Renal pelvis (tissue), 12 donors: ENCODE measurements at places on chromosomes 3 and 15. TPM values are rescaled to one million over a fixed set of nuclear protein-coding genes. Genes with fewer than 3 reads are reported as not detected.

DNA sequence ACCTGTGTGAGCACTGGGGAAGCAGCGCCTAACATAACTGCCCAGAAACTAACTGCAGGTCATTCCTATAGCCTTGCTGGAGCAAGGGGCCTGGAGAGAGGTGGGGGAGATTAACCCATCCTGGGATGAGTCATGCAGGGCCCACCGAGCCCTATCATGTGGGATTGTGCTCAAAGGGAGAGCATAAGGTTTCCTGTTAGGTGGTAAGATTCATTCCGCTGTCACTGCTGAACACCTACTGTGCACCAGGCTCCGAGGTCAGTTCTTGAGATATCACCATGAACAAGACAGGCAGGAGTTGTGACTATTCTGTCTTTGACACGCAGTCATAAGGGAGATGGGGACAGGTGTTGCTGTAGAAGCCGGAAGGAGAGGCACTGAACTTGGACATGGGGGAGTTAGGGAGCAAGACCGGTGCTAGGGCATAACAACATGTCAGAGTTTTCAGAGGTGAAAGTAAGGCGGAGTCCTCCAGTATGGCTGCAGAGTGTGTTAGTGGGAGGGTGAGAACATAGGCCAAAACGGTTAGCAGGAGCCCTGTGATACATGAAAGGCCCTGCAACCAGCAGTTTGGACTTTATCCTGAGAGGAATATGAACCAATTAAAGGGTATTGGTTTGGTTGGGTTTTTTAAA, 2.4 kb downstream of the SLC25A38 start:
- DNase-seq: no peak

DNA sequence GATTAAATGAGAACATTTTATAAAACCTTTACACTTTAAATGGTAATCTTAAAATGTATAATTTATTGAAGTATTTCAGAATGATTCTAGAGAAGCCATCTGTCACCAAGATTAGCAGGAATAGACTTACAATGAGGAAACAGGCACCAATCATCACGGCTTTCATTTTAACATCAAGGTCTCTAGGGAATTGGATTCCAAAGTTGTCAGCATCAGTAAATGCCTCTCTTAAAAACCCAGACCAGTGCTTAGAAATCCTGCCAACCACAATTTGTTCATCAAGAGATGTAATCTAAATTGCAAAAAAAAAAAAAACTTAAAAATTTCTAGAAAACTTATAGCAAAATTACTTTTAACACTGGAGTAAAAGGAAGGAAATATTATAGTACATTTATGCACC, 20.3 kb downstream of the PLSCR2 start:
- DNase-seq: no peak

Gene SAMMSON
- polyA plus RNA-seq: 0.19 TPM

GRCh38 chr3:143831208-143831607, 17.1 kb downstream of the SLC9A9 start:
- no peak for DNase-seq

DNA sequence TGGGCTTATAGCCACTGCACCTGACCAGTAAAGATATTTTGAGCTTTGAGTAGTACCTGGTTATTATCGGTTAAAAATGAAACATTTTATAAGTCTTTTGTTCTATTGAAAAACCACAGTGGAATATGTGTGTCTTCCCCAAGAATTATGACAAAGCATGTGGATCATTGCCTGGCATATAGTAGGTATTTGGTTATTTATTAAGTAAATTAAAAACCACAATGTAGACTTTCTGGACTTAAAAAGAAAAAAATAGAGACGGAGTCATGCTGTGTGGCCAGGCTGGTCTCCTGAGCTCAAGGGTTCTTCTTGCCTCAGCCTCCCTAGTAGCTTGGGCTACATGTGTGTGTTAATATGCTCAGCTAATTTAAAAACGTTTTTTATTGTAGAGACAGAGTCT, 43.5 kb downstream of the UBE2E2 start:
- DNase-seq: no peak

- no peak for DNase-seq
Measured at GRCh38 chr15:70048198-70048565, 49.5 kb downstream of the TLE3 start.

DNA sequence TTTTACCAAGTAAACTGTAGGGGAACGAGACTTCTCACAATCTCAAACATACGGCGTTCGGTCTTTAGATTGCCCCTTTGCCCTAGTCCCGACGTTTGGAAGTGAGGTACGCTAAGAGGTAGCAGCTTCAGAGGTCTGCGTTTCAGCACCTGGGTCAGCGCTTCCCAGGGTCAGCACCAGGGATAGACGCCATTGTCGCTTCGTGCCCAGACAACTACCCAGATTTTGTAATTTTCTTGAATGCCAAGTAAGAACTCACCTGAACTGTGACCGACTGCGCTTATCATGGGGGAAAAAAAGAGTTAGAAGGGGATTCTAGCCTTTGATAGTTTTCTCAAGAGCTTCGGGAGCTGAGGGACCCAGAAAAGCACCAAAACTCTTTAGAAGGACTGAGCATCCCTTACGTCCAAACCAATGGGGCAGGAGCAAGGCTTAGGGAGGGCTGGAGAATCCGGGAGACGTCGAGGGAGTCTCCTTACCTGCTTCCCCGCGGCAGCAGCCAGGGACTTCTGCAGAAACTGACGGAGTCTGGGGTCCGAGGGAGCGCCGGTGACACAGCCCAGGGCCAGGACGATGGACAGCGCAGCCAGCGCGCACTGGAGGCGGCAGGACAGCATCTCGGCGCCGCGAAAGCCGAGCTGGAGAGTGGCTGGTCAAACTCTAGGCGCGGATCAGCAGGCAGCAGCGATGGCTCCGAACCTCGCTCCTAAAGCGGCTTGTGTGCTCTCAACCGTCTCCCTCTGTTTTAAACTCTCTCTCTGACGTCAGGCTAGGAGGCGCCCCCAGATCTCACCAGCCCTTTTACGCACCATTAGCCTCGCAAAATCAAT, at the start of gene SST:
Gene SST (minus strand): TSS at position 720 of the 830 bp plus-strand sequence. CDS start 103 bp downstream, at position 617.
- DNase-seq: peak; percentile 81

Gene PLA2G4B
- 16.4 TPM for polyA plus RNA-seq

GRCh38 chr3:197355713-197356112, 57.3 kb upstream of the DLG1 start:
- DNase-seq: no peak

Gene GRIP2
- polyA plus RNA-seq: 2.5 TPM

- DNase-seq: no peak
Measured at GRCh38 chr3:33006571-33007286, 55.3 kb downstream of the CCR4 start.

- DNase-seq: peak; percentile 52
Measured at GRCh38 chr3:124780761-124781475, 50.7 kb downstream of the UMPS start.

- DNase-seq: no peak
Measured at GRCh38 chr3:148990236-148990635, 1.1 kb upstream of the GYG1 start.

GRCh38 chr3:63580151-63580550, 72.3 kb upstream of the SNTN start:
- no peak for DNase-seq

DNA sequence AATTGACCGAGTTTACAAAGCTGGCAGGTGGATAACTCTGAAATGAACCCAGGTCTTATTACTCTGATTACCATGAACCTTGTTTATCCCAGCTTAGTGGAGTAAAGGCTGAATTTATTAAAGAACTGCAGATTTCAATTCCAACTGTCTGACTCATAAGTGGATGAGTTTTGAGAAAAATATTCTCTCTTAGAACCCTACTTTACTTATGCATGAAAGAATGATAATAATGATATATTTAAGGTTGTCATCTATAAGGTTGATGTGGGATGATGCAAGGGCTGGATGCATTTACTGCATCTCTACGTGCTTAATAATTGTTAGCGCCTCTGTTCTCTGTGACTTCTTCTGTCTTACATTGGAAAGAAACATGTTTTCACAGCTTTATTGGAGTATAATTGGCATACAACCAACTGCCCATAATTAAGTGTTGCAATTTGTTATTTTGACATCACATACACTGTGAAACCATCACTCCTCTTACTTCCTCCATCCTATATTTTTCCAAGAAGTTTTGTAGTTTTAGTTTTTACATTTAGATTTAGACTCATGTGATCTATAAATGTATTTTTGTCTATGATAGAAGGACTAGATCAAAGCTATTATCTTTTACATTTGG, 771.2 kb upstream of the ARRDC4 start:
- DNase-seq: no peak

GRCh38 chr15:26806151-26806550, 33.3 kb upstream of the GABRB3 start:
- no peak for DNase-seq

- DNase-seq: no peak
Measured at GRCh38 chr15:43911235-43911781, 84.5 kb downstream of the WDR76 start.

Gene TMEM108
- 2.0 TPM for polyA plus RNA-seq

Gene NMB
- 7.5 TPM for polyA plus RNA-seq

DNA sequence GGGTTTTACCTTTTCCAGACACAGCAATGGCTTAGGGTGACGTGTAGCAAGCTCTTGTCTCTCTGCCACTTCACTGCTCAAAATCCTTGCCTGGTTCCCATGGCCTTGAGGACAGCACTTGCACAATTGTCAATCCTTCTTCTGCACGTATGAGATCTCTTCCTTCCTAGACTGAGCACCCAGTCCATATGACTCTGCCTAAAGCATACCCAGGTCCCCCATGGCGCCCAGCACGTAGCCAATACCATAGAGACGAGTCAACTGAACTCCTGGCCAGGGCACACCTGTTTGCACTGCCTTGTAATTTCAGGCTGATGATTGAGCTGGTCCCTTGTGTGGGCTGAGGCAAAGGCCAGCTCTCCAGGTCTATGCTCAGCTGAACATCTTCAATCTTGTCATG, 23.3 kb downstream of the SCN5A start:
- no peak for DNase-seq

Gene KLF13
- polyA plus RNA-seq: 71.2 TPM

- no peak for DNase-seq
Measured at GRCh38 chr15:27089676-27090075, 118.7 kb downstream of the GABRG3 start.

Gene COL6A6
- polyA plus RNA-seq: 1.7 TPM

Gene CTXND1
- polyA plus RNA-seq: 11.9 TPM

DNA sequence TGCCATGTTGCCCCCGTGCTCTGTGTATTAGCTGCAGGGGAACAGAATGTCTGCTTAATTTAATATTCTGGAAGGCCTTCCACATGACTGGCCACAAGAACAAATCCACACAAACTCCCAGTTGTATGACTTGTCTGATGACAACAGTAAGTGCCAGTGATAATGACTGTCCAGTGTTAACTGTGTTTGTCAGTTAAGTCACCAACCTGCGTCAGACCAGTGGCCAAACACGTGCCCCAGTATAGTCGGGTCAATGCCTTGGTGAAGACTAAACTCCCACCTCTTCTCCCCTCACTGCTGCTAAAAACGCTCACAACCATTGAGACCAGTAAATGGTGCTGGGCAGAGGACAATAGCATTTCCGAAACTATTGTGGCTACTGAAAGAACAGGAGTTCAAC, 9.8 kb upstream of the ATP13A5 start:
- no peak for DNase-seq

Gene LMAN1L
- not detected for polyA plus RNA-seq

- no peak for DNase-seq
Measured at GRCh38 chr3:194537732-194538247, 51.0 kb upstream of the ATP13A3 start.

DNA sequence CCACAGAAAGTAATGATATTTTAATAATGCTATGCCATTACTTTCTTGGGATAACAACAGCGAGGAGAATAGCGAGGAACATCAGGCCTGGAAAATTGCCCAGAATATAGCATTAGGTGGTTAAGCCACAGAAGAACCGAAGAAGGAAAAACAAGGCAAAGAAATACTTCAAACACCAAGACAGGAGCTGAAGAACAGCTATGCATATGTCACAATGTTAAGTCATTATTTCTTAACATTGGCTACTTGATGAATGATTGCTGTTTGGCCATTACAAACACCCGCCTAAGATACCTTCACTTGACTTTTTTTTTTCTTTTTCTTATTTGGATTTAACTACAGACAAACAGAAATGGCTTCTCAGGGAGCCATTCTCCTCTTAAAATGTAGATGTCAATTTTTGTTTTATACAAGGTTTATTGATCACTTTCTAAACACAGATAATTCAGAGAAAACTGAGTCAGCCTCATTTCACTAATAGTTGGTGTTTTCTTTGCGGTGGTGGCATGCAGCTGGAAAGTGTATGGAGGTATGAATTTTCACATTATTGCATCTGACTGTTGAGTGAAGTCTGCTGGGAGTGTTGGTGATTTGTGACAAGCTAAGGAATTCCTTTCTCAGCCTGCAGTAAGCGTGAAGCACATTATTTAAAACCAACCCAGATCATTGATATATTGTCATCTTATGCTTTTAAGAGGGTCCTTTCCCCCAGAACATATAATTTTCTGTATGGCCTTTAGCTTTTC, 705.7 kb upstream of the NR2F2 start:
- no peak for DNase-seq

Gene ABHD17C
- polyA plus RNA-seq: 25.7 TPM

- no peak for DNase-seq
Measured at GRCh38 chr15:89799011-89799911, 15.4 kb downstream of the ANPEP start.

- peak; percentile 31 for DNase-seq
Measured at GRCh38 chr15:68730976-68731897, 89.5 kb downstream of the ANP32A start.

Gene LRRC34
- 9.7 TPM for polyA plus RNA-seq

GRCh38 chr3:64730681-64731080, 42.9 kb upstream of the ADAMTS9 start:
- DNase-seq: no peak

Gene THAP10
- 7.8 TPM for polyA plus RNA-seq

DNA sequence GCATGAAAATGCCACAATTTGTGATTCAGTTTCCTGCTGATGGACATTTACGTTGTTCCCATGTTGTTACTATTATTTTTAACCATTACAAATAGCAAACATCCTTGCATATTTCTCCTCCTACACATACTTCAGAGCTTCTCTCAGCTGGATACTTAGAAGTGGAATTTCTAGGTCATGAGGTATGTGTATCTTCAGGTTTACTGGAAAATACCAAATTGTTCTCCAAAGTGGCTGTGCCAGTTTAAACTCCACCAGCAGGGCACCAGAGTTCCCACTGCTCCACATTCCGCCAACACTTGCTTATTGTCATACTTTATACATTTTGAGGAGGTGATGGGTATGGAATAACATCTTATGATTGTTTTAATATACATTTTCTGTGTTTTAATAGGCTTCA, 45.7 kb downstream of the PRR23E start:
- no peak for DNase-seq

Gene PRICKLE2
- polyA plus RNA-seq: 20.3 TPM

- DNase-seq: no peak
Measured at GRCh38 chr15:81752974-81753373, 292.8 kb downstream of the MEX3B start.

DNA sequence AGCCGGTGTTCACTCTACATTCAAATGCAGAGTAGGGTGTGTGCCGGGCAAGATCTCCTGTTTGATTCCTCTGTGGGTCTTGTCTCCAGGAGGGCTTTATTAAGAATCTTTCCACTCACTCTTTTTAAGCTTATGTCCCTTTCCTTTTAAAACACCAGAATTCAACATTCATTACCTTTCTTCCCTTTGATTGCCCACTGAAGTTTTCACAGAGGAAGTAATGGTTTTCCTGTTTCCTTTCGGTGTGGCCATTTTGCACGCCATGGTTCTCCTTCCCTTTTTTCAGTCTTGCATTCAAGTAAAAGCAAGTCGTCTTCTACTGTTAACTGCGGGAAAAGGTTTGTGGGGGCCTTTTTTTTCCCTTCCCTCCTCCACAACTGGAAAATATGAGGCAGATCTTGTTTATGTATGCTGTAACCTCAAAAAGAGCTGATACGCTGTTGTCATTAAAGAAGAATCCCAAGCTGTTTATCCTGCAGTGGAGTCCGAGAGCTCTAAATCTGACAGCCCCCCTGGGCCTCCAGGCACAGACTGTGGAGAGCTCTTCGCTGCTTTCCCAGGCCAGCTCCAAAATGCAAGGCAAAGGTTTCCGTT, 40.5 kb downstream of the FILIP1L start:
- DNase-seq: peak; percentile 39

Gene EAF1
- 22.5 TPM for polyA plus RNA-seq
